Astrocyte (in vitro differentiated cells and primary cell): ENCODE measurements at places on chromosomes 5 and 9.

DNA sequence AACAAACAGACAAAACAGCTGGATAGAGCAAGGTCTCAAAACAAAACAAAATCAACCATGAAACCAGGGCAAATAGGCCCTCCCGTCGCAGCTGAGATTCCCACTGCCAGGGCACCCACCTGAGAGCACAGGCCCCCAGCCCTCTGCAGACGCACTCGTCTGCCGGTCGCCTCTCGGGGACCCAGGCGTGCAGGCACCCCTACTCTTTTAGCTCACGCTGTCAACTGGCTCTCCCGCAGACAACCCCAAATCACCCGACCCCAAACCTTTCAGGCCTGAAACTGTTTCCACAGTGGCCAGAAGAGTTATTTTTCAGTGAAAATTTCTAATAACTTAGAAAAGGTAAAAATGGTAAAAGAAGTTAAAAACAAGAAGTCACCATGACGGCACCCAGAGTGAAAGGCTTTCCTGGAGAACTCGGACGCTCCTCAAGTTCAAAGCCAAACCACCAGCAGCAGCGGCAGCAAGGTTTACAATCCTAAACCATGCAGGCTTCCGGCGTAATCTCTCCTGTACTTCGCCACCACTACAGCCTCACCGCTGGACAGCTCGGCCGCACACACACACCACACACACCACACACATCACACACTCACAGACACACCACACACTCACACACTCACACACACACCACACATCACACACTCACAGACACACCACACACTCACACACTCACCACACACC lies 1.9 kb upstream of the UBE2QL1 start:
- no peak for DNase-seq

DNA sequence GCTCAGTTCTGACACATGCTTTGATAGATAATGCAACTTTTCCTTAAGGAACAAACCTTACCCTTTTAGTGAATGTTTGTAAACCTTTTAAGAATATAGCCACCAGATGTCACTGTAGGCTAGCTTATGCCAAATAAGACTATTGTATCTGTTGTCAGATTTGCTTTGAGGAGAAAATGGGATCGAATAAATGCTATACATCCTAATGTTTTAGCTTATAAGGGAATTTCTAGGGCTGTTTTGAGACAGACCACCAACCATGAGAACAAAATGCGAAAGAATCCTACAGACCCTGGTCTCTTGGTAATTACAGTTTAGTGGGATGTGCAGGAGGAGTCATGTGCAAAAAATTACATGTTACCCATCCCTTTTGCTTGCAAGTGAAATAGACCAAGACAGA lies 127.6 kb upstream of the NMUR2 start:
- peak; percentile 26 for DNase-seq

DNA sequence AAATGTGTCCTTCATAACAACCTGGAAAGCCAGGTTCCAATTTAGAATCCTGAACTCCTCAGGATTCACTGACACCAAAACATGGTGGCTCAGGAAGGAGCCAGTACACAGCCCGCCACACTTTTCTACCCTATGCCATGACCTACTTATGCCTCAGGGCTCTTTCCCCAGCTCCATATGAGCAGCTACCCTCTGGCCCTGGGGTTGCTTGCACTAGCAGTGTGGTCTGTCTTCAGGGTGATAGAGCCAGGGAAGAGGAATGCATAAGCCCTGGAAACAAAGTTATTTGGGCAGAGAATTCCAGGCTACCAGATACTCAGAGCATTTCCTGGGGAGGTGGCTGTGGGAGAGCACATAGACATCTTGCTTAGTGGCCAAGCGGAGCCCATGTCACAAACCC lies 15.0 kb upstream of the ECM2 start:
- no peak for DNase-seq

- no peak for DNase-seq
Measured at GRCh38 chr9:112261133-112261532, 72.3 kb downstream of the PTBP3 start.

- no peak for DNase-seq
Measured at GRCh38 chr9:127809540-127810377, 7.1 kb downstream of the FPGS start.

- no peak for DNase-seq
Measured at GRCh38 chr5:97044052-97044451, 98.4 kb downstream of the LIX1 start.

GRCh38 chr9:106896695-106897094 lies 33.7 kb downstream of the ZNF462 start:
- no peak for DNase-seq

DNA sequence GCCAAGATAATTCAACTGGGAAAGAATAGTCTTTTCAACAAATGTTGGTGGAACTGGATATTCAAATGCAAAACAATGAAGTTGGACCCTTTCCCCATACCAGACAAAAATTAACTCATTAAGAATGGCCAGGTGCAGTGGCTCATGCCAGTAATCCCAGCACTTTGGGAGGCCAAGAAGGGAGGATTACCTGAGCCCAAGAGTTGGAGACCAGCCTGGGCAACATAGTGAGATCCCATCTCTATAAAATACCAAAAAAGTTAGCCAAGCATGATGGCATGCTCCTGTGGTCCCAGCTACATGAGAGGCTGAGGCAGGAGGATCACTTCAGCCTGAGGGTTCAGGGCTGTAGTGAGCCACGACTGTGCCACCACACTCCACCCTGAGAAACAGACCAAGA lies 24.2 kb downstream of the SERINC5 start:
- DNase-seq: no peak

DNA sequence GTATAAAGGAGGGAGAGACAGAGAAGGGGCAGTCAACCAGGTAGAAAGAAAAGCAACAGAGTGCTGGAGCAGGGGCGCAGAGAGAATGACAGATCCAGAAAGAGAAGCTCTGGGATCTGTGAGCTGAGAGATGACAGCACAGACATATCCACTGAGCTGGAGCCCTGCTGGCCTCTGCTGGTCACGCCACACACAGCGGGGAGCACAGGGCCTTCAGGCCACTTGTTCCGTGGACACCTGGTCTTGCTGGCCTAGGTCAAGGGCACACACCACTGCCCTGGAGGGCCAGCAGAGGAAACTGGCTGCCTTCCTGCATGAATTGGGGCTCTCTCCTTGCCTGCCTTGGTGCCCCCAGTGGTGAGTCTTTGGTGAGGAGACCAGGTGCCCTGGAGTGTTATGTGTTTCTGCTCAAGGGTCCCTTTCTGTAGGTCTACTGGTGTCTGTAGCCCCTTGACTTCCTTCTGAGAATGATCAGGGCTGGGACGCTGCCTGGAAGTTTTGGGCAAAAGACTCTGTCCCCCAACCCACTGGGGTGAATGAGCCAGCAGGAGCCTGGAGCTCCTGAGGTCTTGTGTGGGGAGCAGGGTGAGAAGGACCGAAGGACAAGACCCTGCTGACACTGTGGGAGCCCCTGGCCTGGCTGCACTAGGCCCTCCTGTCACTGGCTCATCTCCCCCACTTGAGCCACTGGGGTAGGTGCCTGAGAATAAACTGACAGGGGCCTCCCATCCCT lies 59.2 kb upstream of the ADAMTS2 start:
- DNase-seq: no peak

DNA sequence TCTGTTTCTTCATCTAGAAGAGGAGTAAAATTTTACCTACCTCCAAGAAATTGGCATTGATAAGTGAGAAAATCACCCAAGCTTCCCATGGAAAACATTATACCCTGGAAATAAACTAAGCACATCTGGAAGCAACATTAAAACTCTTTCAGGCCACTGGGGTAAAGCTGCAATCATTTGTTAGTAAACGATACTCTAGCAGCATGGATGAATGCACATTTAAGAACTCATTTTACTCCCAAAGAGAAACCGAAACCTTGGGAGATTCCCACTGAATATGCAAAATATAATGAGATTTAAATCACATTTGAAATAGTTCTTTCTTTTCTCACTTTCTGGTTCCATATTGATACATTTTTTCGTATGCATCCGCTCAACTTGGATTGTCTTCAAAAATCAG lies 467.5 kb downstream of the EFNA5 start:
- no peak for DNase-seq

- no peak for DNase-seq
Measured at GRCh38 chr9:10032166-10032565, 580.6 kb downstream of the PTPRD start.

GRCh38 chr5:23614422-23614821 lies 107.0 kb downstream of the PRDM9 start:
- DNase-seq: no peak
